ENCODE measurements at places on chromosomes 2 and 18. TPM values are rescaled to one million over a fixed set of nuclear protein-coding genes. Genes with fewer than 3 reads are reported as not detected.

Gene CCDC74A
- 41.9 TPM for total RNA-seq

Gene COL6A3
- 4.1 TPM for total RNA-seq

Gene MYO7B
- 11.3 TPM for total RNA-seq

Gene CTNNA2
- not detected for total RNA-seq

Gene CYS1
- 2.2 TPM for total RNA-seq

Gene ANKRD30BL
- not detected for total RNA-seq

Gene MALL
- 3.8 TPM for total RNA-seq

Gene UBXN2A
- 19.6 TPM for total RNA-seq

Gene EGR4
- not detected for total RNA-seq

Gene RIT2
- total RNA-seq = not detected

Gene PRKRA
- 82.5 TPM for total RNA-seq
